CD4-positive, alpha-beta T cell treated with Interleukin-6 at 100 ng/mL for 8 hours (primary cell): ENCODE measurements at places on chromosomes 5 and 9.

DNA sequence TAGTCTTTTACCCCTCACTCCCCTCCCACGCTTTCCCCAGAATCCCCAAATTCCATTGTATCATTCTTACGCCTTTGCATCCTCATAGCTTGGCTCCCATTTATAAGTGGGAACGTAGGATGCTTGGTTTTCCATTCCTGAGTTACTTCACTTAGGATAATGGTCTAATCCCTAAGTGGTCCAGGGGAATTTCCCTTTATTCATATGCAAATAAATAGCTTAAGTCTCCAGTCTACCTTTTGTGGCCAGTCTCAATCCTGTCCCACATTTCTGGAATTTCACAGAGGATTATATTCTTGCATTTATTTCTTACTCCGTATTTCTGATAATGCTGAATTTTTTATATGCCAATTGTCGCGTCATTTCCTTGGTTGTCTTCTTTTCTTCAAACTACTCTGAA is 245.6 kb upstream of the DAB2 start:
- no peak for DNase-seq

- DNase-seq = no peak
Observed at GRCh38 chr5:102792705-102793104, 37.6 kb downstream of the PAM start.

DNA sequence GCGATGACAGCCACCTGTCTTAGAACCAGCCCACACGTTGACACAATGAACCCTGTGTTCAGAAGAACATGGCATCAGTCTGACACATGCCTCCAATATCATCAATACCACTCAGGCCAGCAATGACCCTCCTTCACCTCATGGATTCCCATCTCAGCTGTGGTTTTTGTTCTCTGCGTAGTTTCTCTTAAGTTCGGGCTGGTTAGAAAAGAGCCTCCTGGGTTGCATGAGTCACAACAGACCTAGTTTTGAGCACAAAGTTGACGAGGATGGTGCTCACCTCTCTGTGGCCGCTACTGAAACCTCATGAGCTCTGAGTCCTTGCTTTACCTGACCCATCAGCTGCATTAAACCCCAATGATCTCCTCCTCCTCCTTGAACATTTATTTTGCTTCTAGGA is 299.9 kb downstream of the SPOCK1 start:
- no peak for DNase-seq

- no peak for DNase-seq
Observed at GRCh38 chr5:67030289-67031056, 166.1 kb downstream of the CD180 start.

DNA sequence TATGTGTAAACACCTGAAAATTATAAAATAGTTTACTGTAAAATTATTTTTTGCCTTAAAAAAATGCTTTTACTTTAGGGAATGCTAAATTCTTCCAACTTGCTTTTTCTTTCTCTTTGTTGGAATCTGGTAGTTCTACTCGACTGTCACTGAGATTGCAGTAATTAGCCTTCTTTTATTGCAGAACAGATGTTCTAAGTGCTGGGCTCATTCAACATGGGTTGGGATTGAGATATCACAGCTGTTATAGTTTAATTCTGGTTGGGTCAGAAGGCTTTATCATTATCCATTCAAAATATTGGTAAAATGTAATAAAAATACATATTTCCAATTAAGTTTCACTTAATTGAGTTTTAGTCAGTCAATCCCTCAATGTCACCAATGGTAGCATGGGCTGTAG is 686.7 kb downstream of the CDH18 start:
- no peak for DNase-seq

DNA sequence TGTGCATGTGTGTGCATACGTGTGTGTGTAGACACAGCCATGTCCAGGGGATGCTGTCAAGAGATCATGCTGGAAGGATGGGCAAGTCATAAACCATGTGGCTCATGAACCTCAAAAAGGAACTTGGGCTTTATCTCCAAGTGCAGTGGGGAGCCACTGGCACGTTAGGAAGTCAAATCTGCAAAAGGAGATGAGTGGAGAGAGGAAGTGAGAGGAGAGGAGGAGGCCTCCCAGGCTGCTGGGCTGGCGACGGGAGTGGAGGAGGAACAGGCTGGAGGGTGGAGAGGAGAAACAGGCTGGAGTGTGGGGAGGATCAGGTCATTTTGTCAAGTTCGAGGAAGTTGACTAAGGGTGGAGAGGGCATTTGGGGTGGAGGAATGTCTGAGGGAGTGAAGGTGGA is 29.2 kb upstream of the TIFAB start:
- DNase-seq = no peak

DNA sequence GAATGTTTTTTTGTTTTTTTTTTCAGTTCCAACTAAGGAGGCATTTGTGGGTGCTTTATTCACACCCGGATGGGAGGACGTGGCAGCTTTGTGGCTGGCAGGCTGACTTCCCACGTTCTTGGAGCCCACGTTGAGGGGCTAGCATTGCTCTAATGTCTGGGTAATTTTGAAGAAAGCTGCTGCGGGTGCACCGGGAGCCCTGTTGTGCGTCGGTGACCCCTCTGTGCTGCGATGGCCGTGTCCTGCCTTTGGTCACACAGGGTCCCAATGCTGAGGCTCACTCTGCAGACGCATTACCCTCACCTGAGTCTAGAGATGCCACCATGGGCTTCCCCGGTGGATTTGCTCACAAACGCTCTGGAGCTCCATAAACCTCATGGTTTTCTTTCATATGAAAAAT is 34.2 kb downstream of the NDUFS6 start:
- DNase-seq = no peak

- DNase-seq = no peak
Observed at GRCh38 chr9:97510797-97511654, 9.6 kb downstream of the TMOD1 start.

- DNase-seq = no peak
Observed at GRCh38 chr5:179321206-179321987, 23.9 kb downstream of the ADAMTS2 start.

- no peak for DNase-seq
Observed at GRCh38 chr9:31740705-31741104, 643.7 kb upstream of the ACO1 start.

GRCh38 chr9:112647596-112647995 is 70.3 kb downstream of the INIP start:
- DNase-seq = no peak

GRCh38 chr9:89637787-89638186 is 33.0 kb downstream of the GADD45G start:
- no peak for DNase-seq

GRCh38 chr5:113235884-113236283 is 198.9 kb downstream of the TSSK1B start:
- no peak for DNase-seq

DNA sequence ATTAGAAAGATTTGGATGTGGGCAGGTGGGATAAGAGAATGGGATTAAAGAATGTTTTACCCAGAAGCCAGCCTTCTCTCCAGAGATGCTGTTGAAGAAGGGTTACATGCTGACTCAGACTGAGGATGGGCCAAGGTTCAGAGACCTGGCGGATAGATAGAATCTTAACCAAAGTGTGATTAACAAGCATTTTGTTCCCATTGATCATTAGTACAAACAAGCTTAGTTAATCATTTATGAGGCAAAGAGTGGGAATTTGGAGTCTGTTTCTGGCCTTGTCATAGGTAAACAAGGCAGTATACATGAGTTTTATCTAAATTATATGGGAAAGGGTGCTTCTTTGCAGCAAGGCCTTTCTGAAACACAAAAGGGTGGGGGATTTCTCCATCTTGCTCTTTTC is 20.8 kb upstream of the DTWD2 start:
- no peak for DNase-seq

DNA sequence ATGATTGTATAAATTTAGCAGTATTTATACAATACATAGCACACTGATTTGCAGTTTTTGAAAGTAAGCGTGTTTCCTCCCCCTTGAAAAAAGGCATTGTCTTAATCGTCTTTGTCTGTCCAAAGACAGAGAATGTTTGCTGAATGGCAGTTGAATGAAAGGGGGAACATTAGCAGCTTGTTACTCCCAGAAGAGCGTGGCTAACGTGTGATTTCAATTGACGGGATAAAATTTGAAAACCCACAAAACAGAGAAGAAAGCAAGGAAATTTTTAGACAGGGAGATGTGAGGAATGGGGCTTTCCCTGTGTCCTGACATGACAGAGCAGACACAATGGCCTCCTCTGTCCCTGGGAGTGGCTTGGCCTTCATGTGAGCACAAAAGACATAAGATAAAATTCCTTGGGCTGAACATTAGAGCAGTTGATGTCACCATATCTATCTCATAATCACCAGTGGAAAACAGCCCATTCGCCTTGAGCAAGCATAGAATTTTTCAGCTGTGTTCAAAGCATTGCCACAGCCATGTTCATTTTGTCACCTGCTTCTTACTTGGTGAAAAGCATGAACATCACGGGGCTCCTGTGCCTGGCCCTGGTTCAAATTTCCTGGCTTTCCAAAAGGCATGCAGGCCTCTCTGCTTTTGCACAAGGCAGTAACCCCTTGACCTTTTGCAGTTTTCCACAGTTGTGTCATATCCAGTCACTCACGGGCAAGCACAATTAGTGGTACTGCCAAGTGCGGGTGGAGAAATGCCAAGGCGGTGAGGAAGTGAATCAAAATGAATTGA is 126.9 kb downstream of the TLE1 start:
- DNase-seq = no peak

GRCh38 chr9:87880116-87880515 is 2.6 kb upstream of the SPATA31E1 start:
- DNase-seq = no peak

GRCh38 chr9:130939405-130940026 is 469 bp upstream of the FIBCD1 start:
- DNase-seq = no peak

GRCh38 chr5:80755626-80756025 is 100.8 kb upstream of the DHFR start:
- peak; percentile 34 for DNase-seq

- no peak for DNase-seq
Observed at GRCh38 chr9:135669616-135670285, 6.6 kb downstream of the LCN9 start.

DNA sequence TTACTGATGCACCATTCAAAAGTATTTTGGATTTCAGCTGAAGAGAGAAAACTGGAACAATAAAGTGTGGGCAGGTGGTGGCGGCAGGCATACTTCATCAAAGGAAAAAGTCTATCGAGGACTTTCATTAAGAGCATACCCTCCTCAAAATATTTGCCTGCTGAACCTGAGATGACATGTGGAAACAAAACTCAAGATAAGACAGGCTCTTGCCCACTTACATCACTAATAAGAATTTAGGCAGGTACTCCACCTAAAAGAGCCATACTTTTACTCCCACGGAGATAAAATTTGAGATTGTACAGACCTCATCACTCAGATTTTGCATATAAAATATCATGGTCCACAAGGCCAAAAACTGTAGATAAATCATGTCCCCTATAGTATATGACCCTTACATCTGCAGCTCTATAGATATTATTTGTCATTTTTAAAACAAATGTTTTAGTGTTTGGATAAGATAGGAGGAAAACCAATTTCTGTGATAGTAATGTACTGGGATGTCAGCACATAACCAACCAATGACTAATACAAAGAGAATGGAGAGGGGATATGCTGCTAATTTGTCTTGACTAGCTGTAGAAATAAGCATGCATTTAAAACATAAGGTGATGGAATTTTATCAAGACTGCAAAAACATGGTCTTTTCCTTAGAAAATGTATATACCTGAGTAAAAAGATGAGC is 730.6 kb upstream of the ZNF608 start:
- DNase-seq = no peak

- no peak for DNase-seq
Observed at GRCh38 chr5:35598707-35599370, 18.8 kb upstream of the SPEF2 start.

DNA sequence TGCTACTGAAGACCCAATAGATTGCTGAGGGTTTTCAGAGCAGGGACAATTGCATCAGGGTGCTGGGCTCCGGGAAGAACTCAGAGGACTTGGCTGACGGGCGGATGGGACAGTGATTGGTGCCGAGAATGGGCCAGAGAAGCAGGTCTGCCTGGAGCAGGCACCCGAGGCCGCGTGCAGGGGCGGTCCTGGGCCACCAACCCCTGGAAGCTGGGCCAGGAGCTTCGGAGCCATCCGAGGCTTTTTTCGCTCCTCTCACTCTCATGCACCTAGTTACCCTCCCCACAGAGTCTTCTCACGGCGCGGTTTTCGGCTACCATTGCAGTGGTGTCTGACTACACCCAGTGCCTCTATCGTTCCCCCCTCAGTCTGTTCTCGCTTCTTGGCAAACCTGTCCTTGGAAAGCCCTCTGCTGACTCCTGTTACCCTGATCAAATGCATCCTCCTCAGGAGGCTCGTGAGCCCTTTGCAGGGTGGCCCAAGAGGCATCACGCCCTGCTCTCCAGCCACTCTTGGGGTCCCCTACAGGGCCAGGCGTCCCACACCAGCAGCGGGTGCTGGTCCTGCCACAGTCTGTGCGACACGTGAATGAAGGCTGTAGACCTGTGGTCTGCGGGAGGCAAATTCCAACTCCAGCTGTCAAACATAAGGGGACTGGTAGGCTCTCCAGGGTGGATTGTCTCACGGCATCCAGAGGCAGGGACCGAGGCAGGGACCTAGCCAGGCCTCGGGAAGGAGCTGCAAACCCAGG is 1.2 kb upstream of the CLPTM1L start:
- DNase-seq = no peak

- DNase-seq = no peak
Observed at GRCh38 chr5:151384106-151384505, 36.7 kb upstream of the SLC36A2 start.

- DNase-seq = no peak
Observed at GRCh38 chr9:118088090-118088489, 383.9 kb downstream of the TLR4 start.

DNA sequence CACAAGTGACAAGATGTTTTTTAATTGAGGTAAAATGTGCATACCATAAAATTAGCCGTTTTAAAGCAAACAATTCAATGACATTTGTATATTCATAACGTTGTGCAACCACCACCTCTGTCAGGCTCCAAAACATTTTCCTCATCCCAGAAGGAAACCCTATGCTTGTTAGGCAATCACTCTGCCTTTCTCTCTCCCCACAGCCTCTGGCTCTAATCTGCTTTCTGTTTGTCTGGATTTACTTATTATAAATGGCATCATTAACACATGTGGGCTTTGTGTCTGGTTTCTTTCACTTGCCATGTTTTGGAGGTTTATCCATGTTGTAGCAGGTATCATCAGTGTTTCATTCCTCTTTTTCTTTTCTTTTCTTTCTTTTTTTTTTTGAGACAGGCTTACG is 1.4 kb upstream of the N4BP3 start:
- no peak for DNase-seq

DNA sequence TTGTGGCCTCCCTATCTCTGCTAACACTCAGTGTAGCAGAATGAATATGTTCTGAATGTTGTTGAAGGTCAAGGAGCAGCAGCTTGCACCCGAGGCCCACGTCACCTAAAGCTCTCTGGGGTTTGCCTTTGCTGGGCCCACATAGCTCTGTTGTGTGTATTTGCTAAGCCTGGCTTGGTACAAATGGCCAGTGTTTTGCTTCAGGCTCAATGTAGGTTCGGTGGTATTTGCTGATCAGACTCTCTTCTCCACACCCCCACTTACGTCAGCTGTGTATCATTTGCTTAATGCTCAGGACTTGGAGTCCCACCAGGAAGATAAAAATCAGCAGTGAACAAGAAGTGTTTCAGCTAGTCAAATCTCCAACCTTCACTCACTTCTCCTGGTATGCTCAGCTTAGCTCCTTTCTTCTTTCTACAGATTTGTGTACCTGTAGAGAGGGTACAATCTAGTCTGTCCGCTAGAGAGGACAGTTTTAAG is 4.8 kb upstream of the RFESD start:
- DNase-seq = no peak
